ENCODE measurements at places on chromosomes 12 and 14. TPM values are rescaled to one million over a fixed set of nuclear protein-coding genes. Genes with fewer than 3 reads are reported as not detected.

Gene YLPM1
- 2.5 TPM for polyA plus RNA-seq

Gene KRT5
- polyA plus RNA-seq: not detected

Gene DGKA
- 195 TPM for polyA plus RNA-seq

Gene GDF3
- polyA plus RNA-seq: not detected

Gene AQP5
- polyA plus RNA-seq: not detected

Gene IFNG
- 3.0 TPM for polyA plus RNA-seq

- no peak for DNase-seq
These were observed 133.8 kb downstream of the CFAP54 start for GRCh38 chr12:96623155-96623554.

DNA sequence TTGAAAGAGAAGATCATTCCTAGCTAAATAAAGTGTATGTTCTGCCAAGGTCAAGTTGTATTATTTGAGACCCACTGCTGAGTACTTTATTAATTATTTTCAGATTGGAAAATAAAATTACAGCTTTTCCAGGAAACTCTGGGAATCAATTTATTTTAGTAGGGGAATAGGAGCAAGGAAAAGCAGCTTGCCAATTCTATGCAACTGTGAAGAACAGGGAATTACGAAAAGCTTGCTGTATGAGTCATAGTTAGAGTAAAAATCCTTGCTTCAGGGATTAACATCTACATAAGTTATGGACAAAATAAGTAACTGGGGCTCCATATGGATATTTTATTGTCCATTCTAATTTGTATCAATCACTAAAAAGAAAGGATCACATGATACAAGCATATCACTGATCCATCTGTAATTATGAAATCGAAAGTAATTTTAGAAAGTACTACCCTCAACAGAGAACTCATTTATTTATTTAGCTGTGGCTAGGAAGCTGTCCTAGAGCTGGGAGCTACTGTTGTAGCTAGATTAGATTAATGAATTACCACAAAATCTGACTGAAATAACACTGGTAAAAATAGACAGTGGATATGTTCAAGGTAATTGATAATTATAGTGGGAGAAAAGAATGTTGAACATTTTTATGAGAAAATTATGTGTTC lies 303.5 kb upstream of the NPAS3 start:
- no peak for DNase-seq

DNA sequence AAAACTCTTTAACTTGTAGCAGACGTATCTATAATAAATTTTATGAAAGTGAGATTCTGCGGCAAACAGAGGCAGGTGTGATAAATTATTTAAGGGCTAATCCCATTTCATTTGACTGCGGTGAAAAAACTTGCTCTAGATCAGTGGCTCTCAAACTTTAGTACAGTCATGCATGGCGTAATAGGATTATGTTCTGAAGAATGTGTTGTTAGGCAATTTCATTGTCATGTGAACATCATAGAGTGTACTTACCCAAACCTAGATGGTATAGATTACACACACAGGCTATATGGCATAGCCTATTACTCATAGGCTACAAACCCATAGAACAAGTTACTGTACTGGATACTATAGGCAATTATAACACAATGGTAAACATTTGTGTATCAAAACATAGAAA lies 83.7 kb downstream of the HEATR5A start:
- no peak for DNase-seq

DNA sequence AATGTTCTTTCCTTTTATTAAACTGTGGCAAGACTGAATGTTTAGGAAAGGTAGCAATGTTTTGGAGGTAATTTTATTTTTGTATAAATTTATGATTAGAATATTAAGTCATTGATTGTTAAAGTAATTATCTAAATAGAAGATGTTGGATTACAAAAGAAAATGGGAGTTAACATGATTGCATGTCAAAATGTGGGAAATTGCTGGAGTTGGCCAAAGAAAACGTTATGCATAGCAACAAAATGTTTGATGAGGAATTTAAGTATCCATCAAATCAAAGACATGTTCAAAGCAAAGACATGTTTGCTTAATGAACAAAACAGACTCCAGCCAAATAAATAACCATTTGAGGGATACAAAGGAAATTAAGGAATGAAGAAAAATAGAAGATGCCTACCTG lies 3.2 kb upstream of the MLH3 start:
- DNase-seq: no peak

GRCh38 chr12:70154087-70154638 lies 89.1 kb upstream of the CNOT2 start:
- DNase-seq: no peak

DNA sequence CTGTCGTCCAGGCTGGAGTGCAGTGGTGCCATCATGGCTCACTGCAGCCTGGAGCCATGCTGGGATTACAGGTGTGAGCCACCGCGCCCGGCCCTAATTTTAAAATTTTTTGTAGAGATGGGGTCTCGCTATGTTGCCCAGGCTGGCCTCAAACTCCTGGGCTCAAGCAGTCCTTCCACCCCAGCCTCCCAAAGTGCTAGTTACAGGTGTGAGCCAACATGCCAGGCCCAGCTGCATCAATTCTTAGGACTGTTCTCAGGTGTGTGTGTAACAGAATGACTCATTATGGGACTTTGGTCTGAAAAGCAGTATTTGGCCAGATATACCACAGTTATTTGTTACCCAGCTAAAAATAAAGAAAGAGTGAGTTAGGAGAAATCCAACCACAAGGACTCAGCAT lies 17.4 kb downstream of the LETMD1 start:
- DNase-seq: no peak

DNA sequence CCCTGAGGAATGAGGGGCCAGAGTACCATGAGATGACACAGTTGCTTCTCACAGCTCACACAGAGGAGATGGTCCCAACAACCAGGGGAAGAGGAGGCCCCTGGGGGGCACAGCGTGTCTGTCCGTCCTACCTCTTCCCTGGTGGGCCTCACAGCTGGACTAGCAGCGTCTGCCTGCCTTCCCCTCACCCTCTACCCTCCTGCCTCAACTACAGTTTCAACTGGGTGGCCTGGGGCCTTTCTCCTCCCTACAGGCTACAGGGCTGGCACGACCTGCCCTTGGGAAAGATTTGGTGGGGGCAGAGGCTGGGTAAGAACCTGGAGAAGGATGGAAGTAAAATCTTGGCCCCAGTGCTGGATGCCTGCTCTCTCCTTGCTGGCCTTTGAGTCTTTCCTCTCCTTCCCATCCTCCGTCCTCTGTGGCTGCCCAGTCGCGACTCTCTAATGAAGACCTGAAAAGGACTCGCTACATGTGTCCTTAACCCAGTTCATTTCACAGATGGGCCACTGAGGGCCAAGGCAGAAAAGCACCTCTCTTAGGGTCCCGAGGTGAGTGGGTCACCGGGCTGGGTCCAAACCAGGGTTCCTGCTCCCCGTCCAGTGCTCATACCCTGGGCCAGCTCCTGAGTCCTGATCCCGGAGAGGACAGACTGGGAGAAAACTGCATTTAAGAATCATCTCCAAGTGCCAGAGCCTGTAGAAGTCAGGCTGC lies 232.5 kb downstream of the BCL11B start:
- DNase-seq: no peak

Measured in CD4-positive, alpha-beta memory T cell (primary cell).